ENCODE measurements at places on chromosomes 3 and 15.

DNA sequence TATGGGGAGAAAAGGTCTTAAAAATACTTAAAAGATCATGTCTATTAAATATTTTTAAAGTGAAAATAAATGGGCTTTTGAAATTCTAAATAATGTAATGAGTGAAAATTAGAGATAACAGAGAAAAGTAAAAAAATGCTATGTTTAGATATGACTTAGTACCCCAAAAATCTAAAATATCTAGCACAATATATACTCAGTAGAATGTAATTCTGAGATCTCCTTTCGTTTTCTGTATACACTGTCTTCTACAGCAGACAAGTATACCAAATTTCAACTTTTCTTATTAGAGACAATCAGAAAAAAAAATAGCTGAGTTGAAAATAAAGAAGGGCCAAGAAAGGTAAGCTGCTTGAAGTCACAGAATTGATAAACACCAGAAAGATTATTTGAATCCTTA is 140.8 kb downstream of the ADAM10 start:
- DNase-seq: no peak

GRCh38 chr15:32763295-32763694 is 45.5 kb downstream of the GREM1 start:
- no peak for DNase-seq

DNA sequence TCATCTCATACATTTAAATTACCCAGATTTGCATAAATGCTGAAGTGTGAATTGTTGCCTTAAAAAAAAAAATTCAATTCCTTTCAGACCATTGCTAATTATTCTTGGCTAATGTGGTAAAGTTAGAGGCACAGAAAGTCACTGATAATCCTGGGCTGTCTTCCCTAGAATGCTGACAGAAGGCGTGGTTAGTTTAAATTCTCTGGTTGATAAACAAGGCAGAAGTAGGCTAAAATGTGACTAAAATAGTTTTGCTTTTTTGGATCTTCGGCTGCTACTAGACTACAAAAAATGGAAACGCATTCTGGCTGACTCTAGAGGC is 193.7 kb downstream of the OTOL1 start:
- no peak for DNase-seq

GRCh38 chr3:12455740-12456139 is 28.5 kb upstream of the TSEN2 start:
- DNase-seq: no peak

GRCh38 chr3:159626598-159626997 is 362.0 kb upstream of the IL12A start:
- DNase-seq: no peak

GRCh38 chr3:143644370-143645089 is 203.7 kb downstream of the SLC9A9 start:
- no peak for DNase-seq

DNA sequence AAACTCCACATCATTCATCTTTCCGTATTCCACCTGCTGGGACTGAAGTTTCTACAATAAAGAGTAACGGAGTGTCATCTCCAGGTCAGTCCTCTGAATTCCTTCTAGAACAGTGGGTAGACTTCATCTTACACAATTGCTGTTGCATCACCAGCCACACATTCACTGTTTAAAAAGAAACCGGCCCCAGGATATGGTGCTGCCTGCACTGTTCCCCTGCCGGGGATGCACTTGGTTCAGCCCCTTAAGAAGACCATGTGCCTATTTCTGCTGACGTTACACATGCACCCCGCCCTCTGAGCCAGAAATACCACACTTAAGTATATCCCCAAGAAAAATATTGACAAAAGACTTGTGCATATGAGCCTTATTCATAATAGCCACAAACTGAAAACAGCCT is 233.4 kb downstream of the FEZF2 start:
- DNase-seq: no peak

DNA sequence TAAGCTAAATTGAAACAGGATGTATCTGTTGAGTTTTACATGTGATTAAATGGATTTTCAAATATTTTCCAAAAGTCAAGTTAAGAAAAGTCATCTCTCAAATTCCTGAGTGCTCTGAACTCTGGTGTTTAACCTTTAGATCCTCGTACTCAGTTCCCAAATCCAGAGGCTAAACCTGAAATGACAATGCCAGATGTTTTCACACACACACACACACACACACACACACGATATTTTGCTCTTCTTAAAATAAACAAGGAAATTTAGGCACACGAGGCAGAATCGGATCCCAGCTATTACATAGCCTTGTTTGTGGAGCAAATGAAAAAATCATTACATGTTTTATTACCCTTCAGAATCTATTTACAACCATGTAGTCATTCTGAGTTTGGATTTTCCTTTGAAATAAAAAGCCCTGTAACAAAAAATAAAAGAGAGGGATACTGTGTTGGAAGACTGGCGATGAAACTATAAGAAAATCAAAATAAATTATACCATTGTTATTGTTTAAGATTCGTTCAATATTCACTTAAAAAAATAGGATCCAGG is 20.6 kb upstream of the UBE2E1 start:
- no peak for DNase-seq

GRCh38 chr3:185658504-185658912 is 72.4 kb downstream of the SENP2 start:
- no peak for DNase-seq

DNA sequence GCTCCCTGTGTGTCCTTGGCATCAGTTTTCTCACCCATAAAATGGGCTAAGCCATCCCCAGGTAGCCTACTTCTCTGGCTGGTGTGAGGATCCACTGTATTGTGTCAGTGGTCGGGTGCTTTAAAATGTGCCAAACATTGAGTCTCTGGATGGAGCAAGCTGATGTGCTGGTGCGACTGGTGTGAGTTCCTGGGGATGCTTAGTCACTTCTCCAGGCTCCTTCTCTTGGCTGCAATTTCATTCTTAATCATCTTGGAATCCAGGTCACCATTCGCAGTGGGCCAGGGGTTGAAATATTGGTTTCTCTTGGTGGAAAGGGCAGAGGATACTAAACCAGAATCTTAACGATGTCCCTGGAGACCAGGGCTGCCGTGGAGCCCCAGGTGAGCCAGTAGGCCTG is 29.3 kb downstream of the SCN5A start:
- DNase-seq: no peak

GRCh38 chr3:176741664-176742047 is 455.6 kb downstream of the TBL1XR1 start:
- no peak for DNase-seq

Measured in left forelimb (tissue), 1 donor.